ENCODE measurements at places on chromosomes 13 and 19.
A peak's percentile ranks its signal among the peaks of the same experiment; 100 is the strongest.

- DNase-seq = no peak
Measured at GRCh38 chr13:99417201-99418102, 83.8 kb upstream of the TM9SF2 start.

DNA sequence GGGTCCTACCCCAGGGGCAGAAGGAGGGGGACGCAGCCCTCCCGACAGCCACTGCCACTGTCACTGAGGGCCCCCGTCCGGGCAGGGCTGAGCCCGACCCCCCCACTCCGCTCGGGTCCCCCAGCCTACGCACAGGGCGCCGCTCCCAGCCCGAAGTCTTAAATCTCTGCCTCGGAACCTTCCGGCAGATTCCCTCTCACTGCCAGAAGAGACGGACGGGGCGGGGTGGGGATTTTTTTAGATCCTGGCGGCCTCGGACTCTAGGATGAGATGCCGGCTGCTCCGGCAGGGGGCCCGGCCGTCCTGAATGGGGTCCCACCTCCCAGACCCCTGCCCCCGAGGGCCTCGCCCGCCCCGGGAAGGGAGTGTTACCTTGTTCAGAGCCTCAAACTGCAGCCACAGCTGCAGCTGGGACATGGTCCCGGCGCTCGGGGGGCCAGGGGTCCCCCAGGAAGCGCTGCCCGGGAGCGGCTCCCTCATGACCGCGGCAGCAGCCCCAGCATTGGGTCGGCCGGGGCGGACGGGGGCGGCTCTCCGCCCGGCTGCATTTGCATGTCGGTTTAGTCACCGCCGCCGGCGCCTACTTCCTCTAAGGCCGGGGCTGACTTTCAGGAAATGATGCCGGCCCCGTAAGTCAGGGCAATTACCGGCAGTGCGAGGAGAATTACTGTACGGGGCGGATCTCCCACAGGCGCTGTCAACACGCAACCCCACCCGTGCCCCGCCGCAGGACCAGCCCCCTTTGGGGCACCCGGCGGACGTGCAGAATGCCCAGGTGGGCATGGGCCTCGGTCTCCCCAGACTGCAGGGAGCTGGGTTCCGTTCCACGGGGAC is 28.1 kb downstream of the GPX4 start:
- DNase-seq = peak; percentile 51

- DNase-seq = no peak
Measured at GRCh38 chr13:72186730-72187422, 319.9 kb upstream of the DACH1 start.

DNA sequence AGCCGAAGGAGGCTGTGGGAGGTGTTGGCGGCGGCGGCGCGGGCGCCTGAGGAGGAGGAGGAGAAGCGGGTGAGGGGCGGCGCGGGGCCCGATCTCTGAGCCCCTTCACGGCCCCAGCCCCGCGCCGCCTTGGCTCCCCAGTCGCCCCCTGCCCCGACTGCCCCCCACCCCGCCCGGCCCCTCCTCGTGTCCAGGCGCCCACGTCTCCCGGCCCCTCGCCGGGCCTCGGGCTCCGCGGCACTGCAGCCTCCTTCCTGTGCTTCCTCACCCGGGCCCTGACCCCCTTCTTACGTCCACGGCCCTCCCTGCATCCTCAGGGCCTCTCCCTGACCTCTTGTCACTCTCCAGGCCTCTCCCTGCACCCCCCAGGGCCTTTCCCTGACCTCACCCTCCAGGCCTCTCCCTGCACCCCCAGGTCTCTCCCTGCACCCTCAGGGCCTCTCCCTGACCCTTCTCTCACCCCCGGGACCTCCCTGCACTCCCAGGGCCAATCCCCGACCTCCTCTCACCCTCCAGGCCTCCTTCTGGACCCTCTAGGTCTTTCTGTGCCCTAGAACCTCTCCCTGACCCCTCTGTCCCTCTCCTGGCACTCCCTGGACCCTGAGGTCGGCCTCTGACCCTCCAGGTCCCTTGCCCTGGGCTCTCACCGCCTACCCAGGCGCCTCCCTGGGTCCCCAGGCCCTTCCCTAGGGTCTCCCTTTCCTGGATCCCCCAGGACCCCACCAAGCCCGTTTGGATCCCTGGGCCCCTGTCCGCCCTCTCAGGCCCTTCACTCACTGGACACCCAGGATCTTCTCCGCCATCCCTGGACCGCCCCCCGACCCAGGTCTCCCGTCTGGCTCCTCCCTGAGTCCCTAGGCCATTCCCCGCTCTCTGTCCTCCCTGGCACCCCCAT is 460 bp downstream of the KMT5C start:
- no peak for DNase-seq

DNA sequence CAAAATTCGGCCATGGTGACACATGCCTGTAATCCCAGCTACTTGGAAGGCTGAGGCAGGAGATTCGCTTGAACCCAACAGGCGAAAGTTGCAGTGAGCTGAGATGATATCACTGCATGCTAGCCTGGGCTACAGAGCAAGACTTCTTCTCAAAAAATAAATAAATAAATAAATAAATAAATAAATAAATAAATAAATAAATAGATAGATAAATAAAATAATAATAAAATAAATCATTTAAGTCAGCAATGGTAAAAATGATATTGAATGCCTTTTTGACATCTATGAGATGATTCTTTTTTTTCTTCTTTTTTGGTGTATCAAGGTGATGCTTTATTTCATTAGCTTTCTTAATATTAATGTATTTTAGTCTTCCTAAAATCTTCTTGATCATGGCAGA is 221.7 kb upstream of the RXFP2 start:
- DNase-seq = no peak

Data from NCI-H1436 (cell line).